ENCODE measurements at places on chromosomes 5 and 9.
A peak's percentile ranks its signal among the peaks of the same experiment; 100 is the strongest.

DNA sequence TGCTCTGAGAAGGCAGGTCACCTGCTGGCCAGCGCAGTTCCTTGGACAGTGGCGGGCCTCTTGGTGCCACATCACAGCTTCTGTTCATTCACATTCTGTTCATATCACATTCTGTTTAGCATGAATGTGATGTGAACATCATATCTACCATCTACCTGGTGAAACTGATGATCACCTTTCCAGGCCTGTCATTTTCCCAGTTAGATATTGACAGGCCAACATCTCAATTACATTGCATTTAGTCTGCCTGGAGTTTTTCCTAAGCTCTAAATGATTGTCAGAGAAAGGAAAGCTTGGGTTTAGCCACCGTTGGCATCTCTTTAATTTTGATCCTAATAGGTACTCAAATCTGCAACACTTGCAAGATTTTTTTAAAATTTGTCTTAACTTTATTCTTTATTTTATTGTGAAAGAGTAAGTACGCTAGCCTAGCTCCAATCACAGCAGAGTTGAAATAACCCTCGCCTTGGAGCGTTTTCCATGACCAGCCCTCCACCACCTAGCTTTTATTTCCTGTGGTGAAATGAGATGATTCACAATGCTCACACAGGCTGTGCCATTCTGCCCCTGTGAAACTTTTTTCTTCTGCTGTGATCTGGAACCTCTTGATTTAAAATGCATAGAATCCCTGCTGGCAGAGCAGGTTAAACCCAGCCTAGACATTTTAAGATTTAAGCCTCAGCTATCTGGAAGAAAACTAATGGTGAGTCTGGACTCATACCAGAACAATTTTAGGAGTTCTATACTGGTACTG lies 225.0 kb downstream of the ESM1 start:
- no peak for DNase-seq

DNA sequence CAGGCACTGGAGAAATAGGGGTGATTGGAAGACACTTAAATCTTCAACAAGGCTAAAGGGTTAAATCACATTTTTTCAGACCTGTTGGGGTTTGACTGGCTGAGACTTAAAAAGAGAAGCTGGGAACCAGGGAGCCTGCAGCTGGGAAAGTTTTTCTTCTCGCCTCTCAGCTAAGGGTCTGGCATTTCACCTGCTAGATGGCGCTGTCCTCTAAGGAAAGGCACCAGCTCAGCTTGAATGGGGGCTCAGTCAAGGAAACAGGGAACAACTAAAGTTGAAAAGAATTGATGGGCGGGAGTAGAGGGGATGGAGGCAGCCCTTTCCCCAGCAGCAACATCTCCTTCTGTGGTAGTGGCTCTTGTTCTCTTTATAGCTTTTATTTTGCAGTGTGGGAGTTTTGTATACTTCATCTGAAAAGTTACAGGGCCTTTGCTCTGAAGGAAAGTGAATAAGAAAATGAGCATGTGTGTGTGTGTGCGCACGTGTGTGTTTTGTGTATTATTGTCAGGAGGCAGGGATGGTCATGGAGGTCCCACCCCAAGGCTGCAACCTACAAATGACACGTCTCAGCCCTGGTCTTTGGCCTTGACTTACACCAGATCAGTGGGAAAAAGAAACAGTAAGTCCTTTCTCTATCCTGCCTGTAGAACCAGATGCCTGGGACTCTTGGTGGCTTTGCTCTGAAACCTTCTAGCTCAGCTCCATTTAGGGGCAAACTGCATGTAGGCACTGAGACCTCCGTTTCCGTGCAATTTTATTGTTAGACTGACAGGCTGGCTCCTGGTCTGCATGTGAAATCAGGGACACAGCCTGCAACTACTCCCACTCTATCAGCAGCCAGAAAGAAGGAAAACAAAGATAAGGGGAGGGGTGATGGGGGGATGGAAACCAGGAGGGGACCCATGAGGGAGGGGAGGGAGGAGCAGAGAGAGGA lies 316.2 kb upstream of the CLINT1 start:
- peak; percentile 29 for DNase-seq

DNA sequence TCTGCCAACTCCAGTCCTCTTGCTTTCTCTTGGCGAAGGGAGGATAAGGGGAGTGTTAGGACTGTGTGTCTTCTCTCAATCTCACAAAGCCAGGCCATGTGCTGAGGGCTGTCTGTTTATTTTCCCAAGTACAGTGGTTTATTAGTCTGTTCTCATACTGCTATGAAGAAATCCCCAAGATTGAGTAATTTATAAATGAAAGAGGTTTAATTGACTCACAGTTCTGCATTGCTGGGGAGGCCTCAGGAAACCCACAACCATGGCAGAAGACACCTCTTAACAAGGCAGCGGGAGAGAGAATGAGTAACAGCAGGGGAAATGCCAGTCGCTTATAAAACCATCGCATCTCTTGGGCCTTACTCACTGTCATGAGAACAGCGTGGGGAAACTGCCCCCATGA lies 36.2 kb upstream of the CKS2 start:
- DNase-seq: no peak

- DNase-seq: no peak
Measured at GRCh38 chr5:103703617-103704016, 141.0 kb upstream of the NUDT12 start.

- DNase-seq: no peak
Measured at GRCh38 chr9:90948156-90948555, 146.5 kb downstream of the SYK start.

DNA sequence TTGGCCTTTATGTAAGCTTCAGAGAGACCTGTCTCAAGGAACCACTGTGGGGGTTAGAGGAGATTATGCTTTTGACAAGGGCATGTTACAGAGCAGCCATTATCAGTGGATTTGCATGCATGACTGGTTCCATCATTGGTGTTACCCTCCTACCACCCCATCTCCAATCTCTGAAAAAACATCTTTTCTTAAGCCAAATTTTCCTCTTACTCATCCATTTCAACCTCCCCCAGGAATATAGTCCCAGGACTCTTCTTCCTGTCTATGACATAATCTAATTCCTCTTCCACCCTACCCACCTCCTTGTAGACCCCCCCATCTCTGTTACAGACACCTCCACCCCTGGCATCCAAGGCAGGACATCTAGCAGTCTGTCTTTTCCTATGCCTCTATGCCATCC lies 33.1 kb upstream of the ADRB2 start:
- no peak for DNase-seq

DNA sequence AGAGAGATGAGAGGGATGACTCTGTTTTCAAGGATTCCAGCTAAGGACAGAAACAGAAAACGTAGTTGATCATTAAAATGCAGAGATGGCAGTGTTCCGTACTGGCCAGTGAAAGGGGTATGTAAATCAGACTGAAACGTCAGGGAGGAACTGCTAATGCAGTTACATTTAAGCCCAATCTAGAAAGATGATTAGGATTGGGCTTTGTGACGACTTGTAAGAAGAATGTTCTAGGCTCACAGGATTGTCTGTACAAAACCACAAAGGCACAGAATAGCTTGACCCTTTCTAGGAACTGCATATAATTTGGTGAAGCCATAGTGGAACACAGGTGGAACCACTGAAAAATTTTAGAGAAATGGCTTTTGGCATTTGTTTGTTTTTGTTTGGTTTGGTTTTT lies 55.6 kb upstream of the TESK1 start:
- DNase-seq: no peak

DNA sequence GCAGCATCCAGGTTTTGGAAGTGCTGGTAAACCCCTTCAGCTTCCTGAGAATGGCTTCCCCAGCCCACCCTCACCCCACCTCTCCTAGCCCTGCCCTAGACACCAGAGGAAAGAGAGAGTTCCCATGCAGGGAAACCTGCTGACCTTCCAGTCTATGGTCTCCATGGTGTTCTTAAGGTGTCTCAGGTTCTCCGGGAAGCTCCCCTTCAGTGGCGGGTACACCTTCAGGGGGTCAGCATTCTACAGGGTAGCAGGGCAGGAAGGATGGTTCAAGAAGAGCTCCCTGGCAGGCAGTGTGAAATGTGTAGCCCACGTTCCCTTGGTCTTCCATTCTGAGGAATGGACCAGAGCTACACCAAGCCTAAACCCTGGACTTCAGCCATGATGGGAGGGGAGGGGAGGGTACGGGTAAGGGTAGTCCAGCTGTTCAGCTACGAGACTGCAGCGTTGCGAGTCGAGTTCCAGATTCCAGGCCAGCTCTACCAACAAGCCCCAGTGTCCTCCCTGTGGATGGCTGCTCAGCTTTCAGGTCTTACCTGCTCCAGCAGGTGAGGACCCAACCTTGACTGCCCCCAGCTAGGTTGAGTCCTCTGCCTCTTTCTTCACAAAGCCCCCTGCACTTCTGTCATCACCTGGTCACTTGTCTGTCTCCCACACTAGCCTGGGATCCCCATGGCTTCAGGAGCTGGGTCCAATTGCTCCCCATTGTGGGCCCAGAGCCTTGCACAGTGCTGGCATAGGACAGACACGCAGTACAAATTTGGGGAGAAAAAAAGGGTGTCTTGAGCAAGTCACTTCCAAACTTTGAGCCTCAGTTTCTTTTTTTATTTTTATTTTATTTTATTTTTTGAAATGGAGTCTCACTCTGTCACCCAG lies 7.5 kb downstream of the CD74 start:
- no peak for DNase-seq

GRCh38 chr9:127555840-127556820 lies 55.9 kb upstream of the STXBP1 start:
- DNase-seq: peak; percentile 44

DNA sequence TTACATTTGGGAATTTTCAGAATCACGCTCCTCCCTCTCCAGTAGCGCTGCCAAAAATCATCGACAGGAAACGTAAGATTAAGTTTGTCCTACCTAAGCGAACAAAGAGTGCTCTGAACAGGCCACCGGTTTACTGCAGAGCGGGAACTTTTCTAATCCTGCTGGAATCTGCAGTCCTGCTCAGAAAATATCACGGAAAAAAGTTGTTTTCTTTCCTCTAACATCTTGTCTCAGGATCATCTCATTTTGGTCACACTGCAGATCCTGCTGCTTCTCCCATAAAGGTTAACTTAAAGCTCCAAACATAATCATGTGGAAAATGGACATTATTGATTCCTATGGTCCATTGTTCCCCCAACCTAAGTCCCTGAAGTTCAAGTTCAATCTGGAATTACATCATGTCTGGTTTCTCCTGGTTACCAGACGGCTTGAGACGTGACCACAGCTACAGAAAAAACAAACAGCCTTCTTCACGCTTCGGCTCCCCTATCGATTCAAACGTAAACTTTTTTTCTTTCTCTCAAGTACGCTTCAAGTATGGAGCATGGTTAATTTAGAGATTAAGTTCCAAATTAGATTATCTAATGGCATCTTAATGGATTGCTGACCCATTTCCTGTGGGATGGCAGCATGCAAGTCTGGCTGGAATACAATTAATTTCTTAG lies 217.6 kb downstream of the NFIB start:
- DNase-seq: no peak

GRCh38 chr9:79408200-79408599 lies 163.6 kb upstream of the TLE4 start:
- DNase-seq: no peak

DNA sequence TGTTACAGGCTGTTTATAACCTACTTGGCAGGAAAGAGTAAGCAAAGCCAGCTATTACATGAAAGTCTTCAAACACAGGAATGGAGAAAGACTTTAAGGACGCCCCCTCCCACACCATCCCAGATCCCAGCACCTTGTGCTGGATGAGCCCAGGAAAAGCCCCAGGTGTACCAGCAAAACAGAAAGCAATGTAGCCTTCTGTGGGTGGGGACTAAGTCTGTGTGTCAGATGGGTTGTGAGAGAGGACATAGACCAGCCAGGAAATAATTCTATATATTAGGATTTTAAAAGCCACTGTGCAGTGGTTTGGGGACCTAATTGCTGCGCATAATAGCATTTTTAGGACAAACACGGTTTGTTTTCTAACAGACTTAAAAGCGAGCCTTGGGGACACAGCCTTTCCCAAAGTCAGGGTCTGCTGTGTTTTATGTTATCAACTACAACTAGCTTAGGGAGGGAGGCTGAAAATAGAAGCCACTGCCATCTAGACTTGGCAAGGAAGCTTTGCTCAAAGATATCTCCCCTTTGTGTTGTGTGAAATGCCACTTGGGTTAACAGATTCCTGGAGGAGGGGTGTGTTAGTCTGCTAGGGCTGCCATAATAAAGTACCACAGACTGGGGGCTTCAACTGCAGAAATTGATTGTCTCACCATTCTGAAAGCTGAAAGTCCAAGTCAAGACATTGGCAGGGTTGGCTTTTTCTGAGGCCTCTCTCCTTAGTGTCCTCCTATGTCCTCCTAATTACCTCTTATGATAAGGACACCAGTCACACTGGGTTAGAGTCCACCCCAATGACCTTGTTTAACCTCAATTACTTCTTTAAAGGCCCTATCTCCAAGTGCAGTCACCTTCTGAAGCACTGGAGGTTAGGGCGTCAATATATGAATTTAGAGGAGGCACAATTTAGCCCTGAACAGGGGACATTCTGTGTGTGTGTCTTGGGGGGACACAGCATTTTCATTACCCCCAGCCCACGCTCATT lies 17.2 kb upstream of the UBE2QL1 start:
- no peak for DNase-seq
